ENCODE measurements at places on chromosomes 13 and 19.

DNA sequence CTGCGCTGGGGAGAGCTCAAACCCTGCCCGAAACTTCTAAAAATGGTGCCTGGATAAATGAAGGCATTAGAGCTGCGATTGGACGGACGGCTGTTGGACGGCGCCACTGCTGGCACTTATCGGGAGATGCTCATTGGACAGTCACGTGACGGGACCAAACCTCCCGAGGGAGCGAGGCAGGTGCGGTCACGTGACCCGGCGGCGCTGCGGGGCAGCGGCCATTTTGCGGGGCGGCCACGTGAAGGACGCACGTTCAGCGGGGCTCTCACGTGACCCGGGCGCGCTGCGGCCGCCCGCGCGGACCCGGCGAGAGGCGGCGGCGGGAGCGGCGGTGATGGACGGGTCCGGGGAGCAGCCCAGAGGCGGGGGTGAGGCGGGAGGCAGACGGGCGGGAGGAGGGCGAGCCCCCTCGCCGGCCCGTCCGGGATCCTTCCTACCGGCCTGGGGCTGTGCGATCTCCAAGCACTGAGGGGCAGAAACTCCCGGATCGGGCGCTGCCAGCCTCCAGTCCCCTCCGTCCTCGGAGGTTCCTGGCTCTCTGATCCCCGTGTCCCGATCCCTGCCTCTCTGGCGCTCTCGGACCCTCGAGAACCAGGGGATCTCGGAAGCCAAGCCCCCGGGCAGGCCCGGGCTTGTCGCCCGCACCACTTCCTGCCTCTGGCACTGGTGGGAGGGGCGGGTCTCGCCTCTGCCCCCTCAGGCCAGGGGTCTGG is at the start of gene BAX:
BAX (plus strand) TSS at position 281 of the 713 bp plus-strand sequence; CDS start at position 335, 54 bp downstream.
- DNase-seq = peak; percentile 77

GRCh38 chr13:45949161-45949560 is 97.6 kb upstream of the SIAH3 start:
- DNase-seq = no peak

DNA sequence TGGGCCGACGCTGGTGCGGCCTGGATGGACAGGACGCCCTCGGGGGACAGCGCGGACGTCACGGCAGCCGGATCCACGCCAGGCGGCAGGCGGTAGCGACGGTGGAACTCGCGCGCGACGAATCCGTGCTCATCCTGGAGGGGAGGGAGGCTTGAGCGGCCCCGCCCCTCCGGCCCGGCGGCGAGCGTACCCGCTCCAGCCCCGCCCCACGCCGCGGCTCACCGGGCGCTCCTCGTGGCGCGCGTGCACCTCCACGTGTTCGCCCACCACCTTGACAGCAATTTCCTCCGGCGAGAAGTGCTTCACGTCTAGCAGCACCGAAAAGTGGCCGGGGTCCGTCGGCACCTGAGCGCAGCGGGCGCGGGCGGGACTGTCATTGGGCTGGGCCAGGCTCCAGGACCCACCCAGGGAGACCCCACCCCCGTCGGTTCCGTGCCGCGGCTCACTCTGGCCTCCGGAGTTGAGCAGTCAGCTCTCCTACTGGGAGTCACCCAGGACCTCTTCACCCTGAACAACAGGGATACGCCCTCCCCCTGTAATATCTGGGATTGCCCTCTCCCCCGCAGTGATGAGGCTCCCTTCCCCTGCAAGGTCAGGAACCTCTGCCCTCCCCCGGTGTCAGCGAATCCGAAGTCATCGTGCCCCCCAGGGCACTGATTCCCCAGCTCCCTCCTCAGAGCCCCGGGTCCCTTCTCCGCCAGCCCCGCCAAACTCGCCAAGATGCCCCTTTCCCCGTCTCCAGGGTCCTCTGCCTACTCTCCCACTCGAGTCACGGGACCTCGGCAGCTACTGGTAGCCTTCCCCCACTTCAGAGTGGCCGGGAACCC is 1.1 kb downstream of the HSPB6 start:
- peak; percentile 58 for DNase-seq

- peak; percentile 77 for DNase-seq
These were observed 23.3 kb downstream of the NOTCH3 start for GRCh38 chr19:15177269-15178116.

DNA sequence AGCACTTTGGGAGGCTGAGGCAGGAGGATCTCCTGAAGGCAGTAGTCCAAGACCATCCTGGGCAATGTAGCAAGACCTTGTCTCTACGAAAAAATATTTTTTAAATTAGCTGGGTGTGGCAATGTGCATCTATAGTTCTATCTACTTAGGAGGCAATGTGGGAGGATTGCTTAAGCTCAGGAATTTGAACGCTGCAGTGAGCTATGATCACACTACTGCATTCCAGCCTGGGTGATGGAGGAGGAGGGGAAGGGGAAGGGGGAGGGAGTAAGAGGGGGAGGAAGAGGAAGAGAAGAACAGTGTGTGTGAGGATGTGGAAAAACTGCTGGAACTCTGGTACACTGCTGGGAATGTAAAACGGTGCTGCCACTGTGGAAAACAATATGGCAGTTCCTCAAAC is 9.2 kb upstream of the CLIP3 start:
- DNase-seq = no peak

DNA sequence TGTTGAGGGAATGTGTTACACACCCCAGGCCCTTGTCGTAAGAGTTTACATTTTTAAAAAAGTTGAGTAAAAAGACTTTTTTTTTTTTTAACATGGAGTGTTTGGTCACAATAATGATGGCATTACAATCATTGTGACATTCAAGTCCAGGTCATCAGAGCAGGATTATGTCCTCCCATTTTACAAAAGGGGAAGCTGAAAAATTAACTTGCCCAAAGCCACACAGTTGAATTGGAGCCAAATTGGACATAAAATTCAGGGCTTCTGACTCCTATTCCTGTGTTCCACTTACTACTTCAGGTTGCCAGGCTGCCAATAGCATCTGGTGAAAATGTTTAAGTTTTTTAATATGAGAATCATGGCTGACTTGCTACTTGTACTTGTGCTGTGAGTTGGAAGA is 49.3 kb downstream of the DLEU7 start:
- no peak for DNase-seq

GRCh38 chr13:33497146-33497845 is 211.7 kb upstream of the STARD13 start:
- DNase-seq = no peak

DNA sequence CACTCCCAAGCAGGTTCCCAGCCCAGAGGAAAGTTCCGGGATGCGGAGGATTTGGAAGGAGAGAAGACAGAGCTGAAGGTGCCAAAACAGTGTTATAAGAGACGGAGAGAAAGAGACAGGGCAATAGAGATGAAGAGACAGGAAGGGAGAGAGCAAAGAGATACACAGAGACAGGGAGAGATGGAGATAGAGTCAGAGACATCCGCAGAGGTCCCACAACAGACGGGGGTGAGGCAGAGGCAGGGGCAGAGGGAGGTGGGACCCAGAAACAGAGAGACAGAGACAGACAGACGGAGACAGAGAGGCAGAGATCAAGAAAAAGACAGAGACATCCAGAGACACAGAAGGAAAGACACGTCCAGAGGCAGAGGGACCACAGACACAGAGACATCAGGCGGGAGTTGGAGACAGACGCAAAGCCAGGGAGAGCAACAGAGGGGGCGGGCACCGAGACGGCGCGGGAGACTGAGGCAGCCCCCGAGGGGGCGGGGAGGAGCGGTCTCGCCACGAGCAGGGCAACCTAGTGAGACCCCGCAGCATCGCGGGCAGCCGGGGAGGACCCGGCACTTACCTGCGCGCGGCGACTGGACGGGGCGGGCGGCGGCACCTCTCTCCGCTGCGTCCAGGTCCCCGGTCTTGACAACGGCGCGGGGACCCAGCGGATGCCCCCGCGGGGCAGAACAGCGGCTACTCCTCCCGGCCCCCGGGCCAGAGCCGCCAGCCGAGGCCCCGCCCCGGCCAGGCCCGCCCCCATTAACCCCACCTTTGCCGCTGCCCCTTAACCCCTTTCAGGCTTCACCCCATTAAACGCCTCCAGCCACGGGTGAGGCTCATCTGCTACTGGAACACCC is at the start of gene GPR4:
GPR4 (minus strand) TSS at position 689 of the 851 bp plus-strand sequence. CDS start 10,346 bp downstream, outside the sequence.
- DNase-seq = no peak

DNA sequence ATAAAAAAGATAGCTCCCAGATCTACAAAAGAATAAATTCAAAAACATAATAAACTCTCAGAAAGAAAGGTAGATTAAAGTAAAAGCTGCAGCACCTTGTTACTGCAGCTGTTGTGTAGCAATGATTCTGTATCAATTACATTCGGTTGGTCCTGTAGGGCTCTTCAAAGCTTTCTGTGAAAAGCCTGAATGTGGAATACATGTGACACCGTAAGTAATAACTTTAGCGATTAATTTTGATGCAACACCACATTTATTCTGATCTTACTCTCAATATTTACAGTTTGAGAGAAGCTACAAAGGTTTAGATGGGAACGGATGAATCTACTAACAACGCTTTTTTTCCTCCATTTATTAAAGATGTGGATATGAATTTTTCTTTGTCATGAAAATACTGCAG is 279.2 kb downstream of the DACH1 start:
- no peak for DNase-seq

- DNase-seq = no peak
These were observed 6.5 kb downstream of the CEBPA start for GRCh38 chr19:33295621-33296487.

DNA sequence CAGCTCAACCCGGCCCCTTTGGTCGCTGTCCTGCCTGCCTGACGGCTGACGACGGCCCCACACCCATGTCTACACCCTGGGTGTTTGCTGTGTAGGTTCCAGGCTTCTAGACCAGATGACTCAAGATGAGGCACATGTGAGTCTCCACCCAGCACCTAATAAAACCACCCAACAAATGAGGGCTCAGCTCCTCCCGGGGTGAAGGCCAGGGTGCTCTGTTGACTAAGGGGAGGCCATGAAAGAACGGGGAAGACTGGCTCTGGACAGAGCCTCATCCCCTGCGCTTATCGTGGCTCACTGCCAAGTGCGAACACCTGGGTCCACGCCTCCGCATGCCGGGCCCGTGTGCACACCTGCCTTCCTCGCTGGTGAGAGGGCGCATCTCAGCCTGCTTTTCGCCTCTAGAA is 39.6 kb downstream of the COL4A2 start:
- DNase-seq = no peak

- DNase-seq = no peak
These were observed 21.7 kb upstream of the RXFP2 start for GRCh38 chr13:31717583-31717982.

DNA sequence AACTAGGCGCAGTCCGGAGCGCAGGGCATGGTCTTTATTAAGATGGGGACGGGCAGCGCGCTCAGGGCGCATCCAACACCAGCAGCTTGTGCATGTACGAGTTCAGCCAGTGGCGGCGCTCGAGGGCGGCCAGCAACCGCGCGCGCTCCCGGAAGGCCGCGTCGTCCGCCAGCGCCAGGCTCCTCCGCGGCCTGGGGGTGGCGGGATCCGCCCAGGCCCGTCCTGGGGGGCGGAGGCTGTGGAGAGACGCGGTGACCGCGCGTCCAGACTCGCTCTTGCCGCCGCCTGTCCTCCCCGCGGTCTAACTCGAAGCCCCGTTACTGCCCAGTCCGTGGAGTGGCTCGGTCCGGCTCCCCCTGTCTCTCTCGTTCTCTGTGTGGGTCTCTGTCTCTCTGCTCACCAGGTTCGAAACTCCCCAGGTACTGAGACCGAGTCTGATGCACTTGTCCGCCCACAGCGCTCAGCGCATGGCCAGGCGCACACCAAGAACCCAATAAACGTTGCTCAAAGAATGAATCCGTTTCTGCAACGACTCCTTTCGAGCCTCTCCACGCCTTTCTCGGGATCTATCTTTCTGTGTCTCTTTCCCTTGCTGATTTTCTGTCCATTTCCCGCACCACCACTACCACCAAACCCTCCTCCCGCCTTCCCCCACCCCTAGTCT is 702 bp downstream of the PTH2 start:
- no peak for DNase-seq

DNA sequence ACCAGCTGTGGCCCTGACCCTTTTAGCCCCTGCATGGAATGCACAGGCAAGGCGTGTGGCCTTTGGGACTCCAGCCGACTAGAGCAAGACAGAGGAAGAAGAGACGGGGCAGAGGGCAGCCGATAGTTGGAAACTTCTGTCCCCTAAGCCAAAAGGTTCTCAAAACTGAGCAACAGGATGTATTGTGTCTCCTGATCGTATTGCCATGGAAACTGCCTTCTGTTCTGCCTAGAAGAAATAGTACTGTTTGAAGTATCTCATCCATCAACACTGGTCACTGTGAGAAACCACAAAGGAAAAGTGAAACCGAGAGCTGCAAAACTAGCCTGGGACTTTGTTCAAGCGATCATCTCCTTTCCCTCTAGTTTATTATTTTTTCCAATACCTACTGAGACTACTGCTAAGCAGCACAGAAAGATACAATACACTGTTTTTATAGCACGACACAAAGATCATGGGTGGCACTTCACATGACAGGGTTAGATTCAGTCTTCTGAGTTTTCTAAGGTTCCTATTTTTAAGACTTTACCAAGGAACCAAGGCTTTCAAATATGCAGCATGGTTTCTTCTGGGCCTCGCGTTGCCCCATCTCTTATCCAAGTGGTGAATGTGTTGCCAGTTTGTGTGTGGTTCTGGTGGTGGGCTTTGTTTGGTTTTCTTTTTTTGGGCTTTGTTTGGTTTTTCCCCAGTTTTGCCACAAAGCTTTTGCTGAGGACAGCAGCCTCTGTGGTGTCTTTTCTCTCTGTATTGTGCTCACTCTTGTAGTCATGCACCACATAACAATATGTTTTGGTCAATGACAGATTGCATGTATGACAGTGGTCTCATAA is 49.3 kb upstream of the GPR183 start:
- no peak for DNase-seq

DNA sequence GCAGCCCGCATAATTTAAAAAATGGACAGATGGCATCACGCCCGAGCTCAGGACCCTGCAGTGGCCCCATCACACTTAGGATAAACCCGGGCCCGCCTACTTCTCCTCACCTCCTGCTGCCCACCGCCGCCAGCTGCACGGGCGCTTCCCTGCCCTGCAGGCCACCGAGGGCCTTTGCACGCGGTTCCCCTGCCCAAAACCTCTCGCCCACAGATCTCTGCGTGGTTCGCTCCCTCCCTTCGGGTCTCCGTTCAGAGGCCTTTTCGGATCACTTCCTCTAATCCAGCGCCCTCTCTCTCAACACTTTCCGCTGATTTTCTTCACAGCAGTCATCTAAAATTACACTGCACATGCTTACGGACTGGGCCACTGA is 1.8 kb downstream of the SHISA7 start:
- no peak for DNase-seq
